Activated CD4-positive, alpha-beta memory T cell treated with anti-CD3 and anti-CD28 coated beads for 36 hours (primary cell): ENCODE measurements at places on chromosomes 12 and 14. TPM values are rescaled to one million over a fixed set of nuclear protein-coding genes. Genes with fewer than 3 reads are reported as not detected.
A peak's percentile ranks its signal among the peaks of the same experiment; 100 is the strongest.

DNA sequence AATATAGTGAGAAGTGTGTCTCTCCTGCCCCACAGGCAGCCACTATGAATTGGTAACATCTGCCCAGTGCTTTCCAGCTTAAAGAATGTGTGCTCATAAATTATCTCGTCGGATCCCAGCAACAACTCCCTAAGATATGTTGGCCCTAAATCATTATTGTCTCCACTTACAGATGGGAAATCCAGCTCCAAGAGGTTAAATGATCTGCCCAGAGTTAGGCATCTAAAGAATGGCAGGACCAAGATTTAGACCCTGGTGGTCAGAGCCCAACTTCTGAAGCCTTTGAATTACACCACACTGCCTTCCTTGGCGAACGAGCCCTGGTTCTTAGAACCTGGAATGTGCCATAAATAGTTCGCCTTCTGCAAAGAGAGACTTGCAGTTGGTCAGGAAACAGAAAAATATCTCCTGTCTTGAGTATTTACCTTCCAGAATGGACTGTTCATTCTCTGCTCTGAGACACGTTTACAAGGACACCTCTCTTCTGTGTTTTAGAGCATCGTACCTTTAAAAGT lies 20.1 kb upstream of the PLEK2 start:
- no peak for DNase-seq
- H3K4me1 ChIP-seq = no peaks in the 10 kb centered on the region
- peaks cover 5% of the 10 kb centered on the region for H3K27me3 ChIP-seq
- H3K4me3 ChIP-seq = no peak overlapping the region

DNA sequence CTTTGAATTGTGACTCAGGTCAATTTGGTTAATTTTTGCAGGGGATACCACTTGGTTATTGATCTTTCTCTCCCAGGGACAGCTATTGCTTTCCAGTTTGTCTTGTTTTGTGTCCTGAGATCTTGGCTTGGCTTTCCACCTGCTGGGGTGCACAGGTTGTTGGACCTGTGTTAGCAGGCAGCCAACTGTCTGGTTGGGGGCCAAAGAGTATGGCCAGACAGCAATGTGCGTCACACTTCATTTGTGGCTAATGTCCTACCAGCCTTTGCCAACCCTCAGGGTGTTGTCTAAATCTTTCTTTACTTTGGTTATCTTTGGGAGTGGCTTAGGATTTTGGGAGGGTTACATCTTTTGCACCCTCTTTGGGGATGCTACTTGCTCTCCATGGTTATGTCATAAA lies 494.9 kb upstream of the ATP2B1 start:
- H3K27ac ChIP-seq = no peak overlapping the region
- H3K4me1 ChIP-seq = peaks cover 14% of the 10 kb centered on the region
- no peak overlapping the region for H3K4me3 ChIP-seq
- DNase-seq = no peak
- H3K27me3 ChIP-seq = no peaks in the 10 kb centered on the region

Gene IFNG
- total RNA-seq = 535 TPM

- no peak overlapping the region for H3K27ac ChIP-seq
- no peak overlapping the region for H3K4me3 ChIP-seq
- H3K27me3 ChIP-seq = no peaks in the 10 kb centered on the region
- no peak for DNase-seq
Observed at GRCh38 chr14:40463886-40464285, 1031.7 kb upstream of the FBXO33 start.

Gene SERPINA5
- not detected for total RNA-seq

Gene DHRS2
- 2.6 TPM for total RNA-seq

Gene SLC48A1
- total RNA-seq = 16.2 TPM

- H3K4me1 ChIP-seq = no peaks in the 10 kb centered on the region
- no peak for DNase-seq
- H3K36me3 ChIP-seq = no peaks in the 10 kb centered on the region
- peaks cover 2% of the 10 kb centered on the region for H3K27me3 ChIP-seq
- no peak overlapping the region for H3K4me3 ChIP-seq
- no peak overlapping the region for H3K27ac ChIP-seq
Observed at GRCh38 chr12:105725054-105725453, 394.6 kb downstream of the C12orf75 start.

GRCh38 chr12:107564946-107565345 lies 120.7 kb upstream of the PWP1 start:
- no peaks in the 10 kb centered on the region for H3K4me1 ChIP-seq
- peak; percentile 12 for DNase-seq
- no peak overlapping the region for H3K27ac ChIP-seq
- H3K27me3 ChIP-seq = no peaks in the 10 kb centered on the region
- H3K36me3 ChIP-seq = no peaks in the 10 kb centered on the region

GRCh38 chr12:45232756-45233372 lies 17.0 kb downstream of the ANO6 start:
- no peak overlapping the region for H3K4me3 ChIP-seq
- peak; percentile 61 for DNase-seq
- no peaks in the 10 kb centered on the region for H3K27me3 ChIP-seq
- peaks cover 58% of the 10 kb centered on the region for H3K4me1 ChIP-seq
- H3K36me3 ChIP-seq = peaks cover 11% of the 10 kb centered on the region

Gene ZDHHC22
- not detected for total RNA-seq
